ENCODE measurements at places on chromosomes 7 and 10. TPM values are rescaled to one million over a fixed set of nuclear protein-coding genes. Genes with fewer than 3 reads are reported as not detected.

GSTO2 gene
- under 0.01 TPM for total RNA-seq

PLXDC2 gene
- total RNA-seq = 12.1 TPM

- DNase-seq = no peak
- peaks cover 53% of the 10 kb centered on the region for H3K4me1 ChIP-seq
- H3K27me3 ChIP-seq = no peaks in the 10 kb centered on the region
- H3K27ac ChIP-seq = no peak overlapping the region
- no peaks in the 10 kb centered on the region for H3K36me3 ChIP-seq
Measured at GRCh38 chr10:26780793-26781601, 79.8 kb downstream of the ABI1 start.

- no peak overlapping the region for H3K27ac ChIP-seq
- peak; percentile 36 for DNase-seq
- no peaks in the 10 kb centered on the region for H3K27me3 ChIP-seq
Measured at GRCh38 chr10:95832216-95833041, 75.3 kb upstream of the CC2D2B start.

DNA sequence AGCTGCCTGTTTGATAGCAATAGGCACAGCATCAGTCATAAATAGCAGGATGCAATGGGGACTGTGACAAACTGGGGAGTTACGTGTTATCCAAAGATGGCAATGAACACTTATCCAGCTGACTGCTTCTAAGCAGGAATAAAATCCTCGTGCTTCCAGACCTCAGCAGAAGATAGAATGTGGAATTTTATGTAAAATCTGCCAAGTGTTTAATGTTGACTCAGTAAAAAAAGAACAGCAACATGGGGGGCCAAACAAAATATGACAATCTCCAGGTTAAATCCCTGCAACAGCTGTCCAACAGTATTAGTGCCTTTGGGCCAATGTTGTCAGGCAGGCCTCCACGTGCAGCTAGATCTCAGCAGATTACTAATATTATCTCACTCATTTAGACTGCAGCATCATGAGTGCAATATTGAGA is 127.3 kb downstream of the SEMA3C start:
- no peaks in the 10 kb centered on the region for H3K36me3 ChIP-seq
- H3K4me1 ChIP-seq = peaks cover 6% of the 10 kb centered on the region
- H3K4me3 ChIP-seq = no peak overlapping the region
- H3K27ac ChIP-seq = no peak overlapping the region

DNA sequence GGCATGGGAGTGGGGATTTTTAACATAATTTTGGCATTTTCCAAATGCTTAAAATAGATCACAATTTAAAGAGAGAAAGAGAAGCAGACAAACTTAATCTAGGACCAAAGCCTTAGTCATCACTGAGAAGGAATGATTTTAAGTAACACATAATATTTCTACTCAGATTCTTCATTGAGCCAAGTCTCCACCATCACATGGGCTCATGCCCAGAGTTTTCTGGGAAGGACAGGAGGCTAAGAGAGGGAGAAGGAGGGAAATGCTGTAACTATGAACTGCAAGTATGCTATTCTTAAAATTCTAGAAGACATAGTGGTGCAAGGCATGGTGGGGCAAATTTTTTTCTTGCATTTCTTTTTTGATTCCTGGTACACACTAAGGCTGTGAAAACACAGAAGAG is 23.8 kb upstream of the UBE2D1 start:
- H3K27me3 ChIP-seq = no peaks in the 10 kb centered on the region
- no peak overlapping the region for H3K27ac ChIP-seq
- H3K36me3 ChIP-seq = no peaks in the 10 kb centered on the region
- H3K4me3 ChIP-seq = no peak overlapping the region
- DNase-seq = no peak
- no peaks in the 10 kb centered on the region for H3K4me1 ChIP-seq

DNA sequence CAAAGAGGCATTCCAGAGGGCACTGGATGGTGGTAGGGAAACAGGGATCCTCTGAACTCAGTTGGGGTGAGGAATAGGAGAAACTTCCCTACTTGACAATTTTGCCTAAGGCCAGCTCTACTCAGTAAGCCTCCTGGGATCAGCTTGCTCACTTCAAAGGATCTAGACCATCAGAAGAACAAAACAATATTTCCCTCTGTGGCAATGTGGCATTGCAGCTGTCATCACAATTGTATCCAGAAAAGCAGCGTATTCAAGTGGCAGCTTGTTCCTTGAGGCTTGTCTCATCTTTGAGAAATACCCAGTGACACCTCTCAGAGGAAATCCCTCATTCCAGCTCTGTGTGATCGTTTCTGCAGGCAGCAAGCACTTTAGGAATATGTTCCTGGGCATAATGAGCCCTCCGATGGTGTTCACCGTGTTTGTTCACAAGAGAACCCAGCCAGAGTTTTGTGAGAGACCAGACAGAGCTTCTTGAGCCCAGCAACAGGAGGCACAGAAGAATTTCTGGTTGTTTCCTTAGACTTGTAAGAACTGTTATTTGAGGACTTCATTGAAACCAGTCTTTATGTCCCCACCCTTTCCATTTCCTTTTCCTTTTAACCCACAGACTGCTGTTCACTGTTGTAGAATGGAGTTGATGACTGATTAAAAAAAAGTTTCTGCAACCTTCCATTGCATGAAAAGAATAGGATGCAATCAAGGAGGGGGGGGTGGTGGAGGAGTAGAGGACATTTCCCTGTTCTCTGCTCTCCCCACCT is 747.3 kb downstream of the LRMDA start:
- no peak for DNase-seq
- no peaks in the 10 kb centered on the region for H3K4me1 ChIP-seq
- H3K27me3 ChIP-seq = no peaks in the 10 kb centered on the region
- H3K4me3 ChIP-seq = no peak overlapping the region
- H3K27ac ChIP-seq = no peak overlapping the region
- H3K36me3 ChIP-seq = no peaks in the 10 kb centered on the region

DNA sequence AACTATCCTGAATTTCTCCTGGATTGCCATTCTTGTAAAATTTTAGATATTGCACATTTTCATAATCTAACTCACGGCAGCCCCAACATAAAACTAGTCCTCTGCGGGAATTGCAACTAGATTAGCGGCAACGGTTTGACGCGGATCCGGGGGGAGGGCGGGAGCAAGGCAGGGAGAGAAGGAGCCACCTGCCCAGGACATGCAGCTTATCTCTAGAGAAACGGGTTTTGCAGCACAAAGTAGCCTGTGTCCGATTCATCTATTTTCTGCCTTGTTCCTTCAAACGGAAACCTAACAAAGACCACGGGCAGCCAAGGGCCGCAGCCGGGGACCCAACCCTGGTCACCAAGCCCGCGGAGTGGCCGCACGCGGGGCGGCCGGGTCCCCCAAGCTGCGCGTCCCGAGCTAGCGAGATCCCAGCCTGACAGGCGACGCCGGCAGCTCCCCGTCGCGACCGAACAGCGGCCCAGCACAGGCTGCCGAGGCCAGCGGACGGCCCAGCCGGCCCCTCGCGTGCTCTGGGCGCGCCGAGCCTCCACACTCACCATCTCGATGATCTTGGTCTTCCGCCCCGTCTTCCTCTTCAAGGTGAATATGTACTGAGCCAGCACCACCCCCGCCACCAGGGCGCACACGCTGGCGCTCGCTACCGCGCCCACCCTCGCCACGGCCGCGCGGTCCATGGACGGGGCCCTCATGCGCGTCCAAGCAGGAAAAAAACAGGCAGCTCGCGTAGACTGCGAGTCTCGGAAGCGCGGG is at the start of gene NT5C3A:
Gene NT5C3A, minus strand, starts transcription at position 754 of the 759 bp plus-strand sequence. Its CDS starts 71 bp downstream, at position 683.
- H3K4me1 ChIP-seq = peaks cover 27% of the 10 kb centered on the region
- no peaks in the 10 kb centered on the region for H3K27me3 ChIP-seq
- peak within 1 kb of the TSS; percentile 81 for H3K4me3 ChIP-seq
- peak; percentile 38 for DNase-seq
- no peaks in the 10 kb centered on the region for H3K36me3 ChIP-seq

REPIN1 gene
- total RNA-seq = 104 TPM

DNA sequence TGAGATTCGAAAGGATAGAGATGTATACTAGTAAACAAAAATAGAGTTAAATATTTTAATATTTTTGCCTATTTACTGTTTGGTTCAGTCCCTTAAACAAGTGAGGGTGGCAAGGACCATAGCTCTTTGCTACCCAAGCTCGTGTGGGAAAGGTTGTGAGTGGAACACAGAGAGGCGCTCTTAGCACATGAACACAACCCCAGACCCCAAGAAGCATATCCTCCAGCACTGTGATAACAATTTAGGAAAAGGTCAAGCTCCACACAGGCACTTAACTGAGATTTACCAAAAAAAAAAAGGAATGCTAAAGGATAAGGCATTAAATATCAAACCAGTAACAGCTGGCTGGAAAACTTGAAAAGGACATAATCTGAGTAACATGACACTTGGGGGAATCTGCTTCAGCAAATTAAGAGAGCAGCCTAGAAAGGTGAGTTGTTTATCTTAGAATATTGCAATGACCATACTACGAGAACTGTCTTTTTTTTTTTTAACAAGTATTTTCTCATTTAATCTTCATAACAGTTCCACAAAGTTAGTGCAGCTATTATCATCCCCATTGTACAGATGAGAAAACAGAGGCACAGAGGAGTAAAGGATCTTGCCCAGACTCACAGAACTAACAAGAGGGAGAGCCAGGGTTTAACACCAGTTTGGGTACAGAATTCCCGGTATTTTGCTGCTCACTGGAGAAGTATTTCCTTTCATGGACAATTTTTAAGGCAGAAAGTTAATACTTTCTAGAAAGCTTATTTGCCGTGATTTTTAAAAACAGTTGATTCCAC is 303.5 kb upstream of the AOAH start:
- H3K27me3 ChIP-seq = no peaks in the 10 kb centered on the region
- H3K4me1 ChIP-seq = peaks cover 20% of the 10 kb centered on the region
- no peak overlapping the region for H3K27ac ChIP-seq
- H3K36me3 ChIP-seq = no peaks in the 10 kb centered on the region
- H3K4me3 ChIP-seq = no peak overlapping the region
- no peak for DNase-seq

- H3K4me3 ChIP-seq = no peak overlapping the region
- DNase-seq = no peak
- no peaks in the 10 kb centered on the region for H3K27me3 ChIP-seq
- H3K27ac ChIP-seq = no peak overlapping the region
- no peaks in the 10 kb centered on the region for H3K36me3 ChIP-seq
Measured at GRCh38 chr7:36147361-36147760, 5.7 kb upstream of the EEPD1 start.

NUTM2D gene
- total RNA-seq = under 0.01 TPM

GRCh38 chr7:139714163-139714901 is 63.5 kb downstream of the HIPK2 start:
- peaks cover 8% of the 10 kb centered on the region for H3K4me1 ChIP-seq
- H3K4me3 ChIP-seq = no peak overlapping the region
- H3K27me3 ChIP-seq = no peaks in the 10 kb centered on the region
- DNase-seq = peak; percentile 26

DNA sequence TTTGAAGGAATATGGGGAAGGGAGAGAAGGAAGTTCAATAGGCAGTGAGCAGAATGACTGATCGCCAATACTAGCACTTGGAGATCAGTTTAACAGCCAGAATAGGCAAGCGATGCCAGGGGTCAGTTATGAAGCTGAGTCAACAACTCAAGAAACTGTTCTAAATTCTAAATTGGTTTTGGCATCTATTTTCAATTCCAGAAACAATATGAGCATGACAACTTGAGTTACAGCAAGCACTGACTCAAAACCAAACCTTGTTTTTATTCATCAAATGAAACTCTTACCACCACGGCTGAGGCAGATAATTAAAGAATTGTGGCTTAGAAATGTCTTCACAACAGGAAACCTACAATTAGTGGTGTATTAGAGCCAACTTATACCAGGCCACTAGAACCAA is 180.5 kb upstream of the ASAH2 start:
- peak overlapping the region; percentile 66 for H3K27ac ChIP-seq
- no peaks in the 10 kb centered on the region for H3K36me3 ChIP-seq
- H3K4me3 ChIP-seq = no peak overlapping the region
- peaks cover 9% of the 10 kb centered on the region for H3K4me1 ChIP-seq
- H3K27me3 ChIP-seq = no peaks in the 10 kb centered on the region

CHRM2 gene
- 17.5 TPM for total RNA-seq

DPP6 gene
- total RNA-seq = 29.8 TPM

DNA sequence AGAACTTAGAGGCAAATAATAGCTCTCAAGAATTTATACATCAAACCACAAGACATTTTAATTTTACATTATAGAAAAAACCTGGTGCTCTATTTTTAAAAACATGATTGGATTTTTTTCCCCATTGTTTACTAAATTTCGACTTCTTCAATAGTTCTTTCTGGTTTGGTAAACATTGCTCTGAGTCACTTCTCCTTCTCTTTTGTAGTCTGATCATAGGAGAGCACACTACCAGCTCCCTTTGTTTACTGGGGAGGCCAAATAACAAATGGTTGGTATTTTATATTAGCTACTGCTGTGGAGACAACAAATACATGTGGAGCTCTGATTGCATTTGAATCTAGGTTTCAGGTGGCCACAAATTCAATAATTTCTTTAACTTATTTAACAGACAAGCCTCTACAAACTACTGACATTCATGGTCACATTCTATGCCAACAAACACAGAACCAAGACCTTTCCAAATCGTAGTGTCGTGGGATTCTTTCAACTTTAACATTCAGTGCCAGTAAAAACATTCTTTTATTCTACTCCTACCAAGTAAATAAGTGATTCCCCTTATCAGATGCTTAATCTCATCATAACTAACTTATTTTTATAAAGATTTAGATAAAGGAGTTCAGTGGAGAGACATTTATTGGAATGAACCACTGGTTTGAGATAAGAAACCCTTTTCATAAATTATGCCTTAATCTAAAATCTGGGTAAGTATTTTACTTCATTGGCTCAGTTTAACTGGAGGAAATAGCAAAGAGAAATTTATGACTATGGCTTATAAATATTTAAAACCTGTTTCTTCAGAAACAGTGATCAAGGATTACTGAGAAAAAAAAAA is 17.7 kb upstream of the FXYD4 start:
- H3K27me3 ChIP-seq = no peaks in the 10 kb centered on the region
- no peaks in the 10 kb centered on the region for H3K36me3 ChIP-seq
- no peak overlapping the region for H3K4me3 ChIP-seq

- H3K4me1 ChIP-seq = peaks cover 24% of the 10 kb centered on the region
- no peaks in the 10 kb centered on the region for H3K27me3 ChIP-seq
- H3K4me3 ChIP-seq = no peak overlapping the region
- peak; percentile 35 for DNase-seq
- no peaks in the 10 kb centered on the region for H3K36me3 ChIP-seq
- H3K27ac ChIP-seq = no peak overlapping the region
Measured at GRCh38 chr7:158396301-158396905, 191.2 kb downstream of the PTPRN2 start.
